Activated CD8-positive, alpha-beta memory T cell treated with anti-CD3 and anti-CD28 coated beads for 1 hour (primary cell): ENCODE measurements at places on chromosomes 5 and 9.

- DNase-seq: no peak
Measured at GRCh38 chr5:201672-202071, 10.4 kb downstream of the LRRC14B start.

DNA sequence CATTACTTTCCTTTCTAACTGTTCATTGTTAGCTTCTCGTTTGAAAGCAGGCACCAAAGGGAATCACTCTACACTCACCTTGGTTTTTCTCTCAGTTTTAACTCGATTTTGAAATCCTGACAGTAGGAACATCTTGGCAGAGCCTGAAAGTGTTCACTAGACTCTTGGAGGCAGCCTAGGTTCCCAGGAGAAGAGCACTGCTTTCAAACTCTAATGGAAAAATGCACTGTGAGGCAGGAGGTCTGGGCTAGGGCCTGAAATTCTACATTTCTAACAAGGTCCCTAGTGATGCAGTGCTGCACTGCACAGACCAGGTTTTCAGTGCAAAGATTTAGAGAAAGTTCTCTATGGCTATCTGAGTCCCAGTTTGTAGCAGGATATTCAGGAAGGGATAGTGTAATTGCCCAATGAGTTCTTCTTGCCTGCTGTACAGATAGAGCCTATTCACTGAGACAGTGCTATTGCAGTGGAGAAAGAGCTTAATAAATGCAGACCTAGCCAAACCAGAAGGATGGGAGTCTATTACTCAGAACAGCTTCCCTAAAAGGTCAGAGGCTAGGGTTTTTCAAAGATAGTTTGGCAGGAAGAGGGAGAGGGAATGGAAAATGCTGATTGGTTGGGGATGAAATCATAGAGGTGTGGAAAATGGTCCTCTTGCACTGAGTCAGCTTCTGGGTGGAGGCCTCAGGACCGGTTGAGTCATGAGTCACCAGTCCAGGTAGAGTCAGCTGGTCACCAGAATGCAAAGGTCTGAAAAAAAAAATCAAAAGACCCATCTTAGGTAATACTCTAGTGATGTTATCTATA lies 153.9 kb downstream of the GPBP1 start:
- no peak for DNase-seq

GRCh38 chr9:135330307-135330631 lies 149.3 kb upstream of the PPP1R26 start:
- no peak for DNase-seq

- DNase-seq: no peak
Measured at GRCh38 chr5:74556631-74557595, 83.6 kb downstream of the ENC1 start.

DNA sequence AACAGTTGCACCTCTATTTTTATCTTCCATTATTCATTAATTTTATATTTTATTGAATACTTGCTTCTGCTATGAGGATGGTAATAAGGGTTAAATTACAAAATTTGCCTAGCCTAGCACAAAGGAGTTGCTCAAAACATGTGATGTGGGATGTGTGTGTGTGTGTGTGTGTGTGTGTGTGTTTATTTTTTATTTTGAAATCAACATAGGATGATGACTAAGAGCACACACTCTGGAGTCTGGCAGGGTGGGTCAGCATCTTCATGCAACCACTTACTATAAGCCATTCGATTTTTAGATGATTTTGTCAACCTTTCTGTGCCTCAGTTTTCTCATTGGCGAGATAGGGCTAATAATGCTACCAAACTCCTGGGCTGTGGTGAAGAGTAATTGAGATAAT lies 57.7 kb upstream of the MAMDC2 start:
- DNase-seq: no peak

- DNase-seq: no peak
Measured at GRCh38 chr9:78932849-78933627, 636.1 kb downstream of the PSAT1 start.

DNA sequence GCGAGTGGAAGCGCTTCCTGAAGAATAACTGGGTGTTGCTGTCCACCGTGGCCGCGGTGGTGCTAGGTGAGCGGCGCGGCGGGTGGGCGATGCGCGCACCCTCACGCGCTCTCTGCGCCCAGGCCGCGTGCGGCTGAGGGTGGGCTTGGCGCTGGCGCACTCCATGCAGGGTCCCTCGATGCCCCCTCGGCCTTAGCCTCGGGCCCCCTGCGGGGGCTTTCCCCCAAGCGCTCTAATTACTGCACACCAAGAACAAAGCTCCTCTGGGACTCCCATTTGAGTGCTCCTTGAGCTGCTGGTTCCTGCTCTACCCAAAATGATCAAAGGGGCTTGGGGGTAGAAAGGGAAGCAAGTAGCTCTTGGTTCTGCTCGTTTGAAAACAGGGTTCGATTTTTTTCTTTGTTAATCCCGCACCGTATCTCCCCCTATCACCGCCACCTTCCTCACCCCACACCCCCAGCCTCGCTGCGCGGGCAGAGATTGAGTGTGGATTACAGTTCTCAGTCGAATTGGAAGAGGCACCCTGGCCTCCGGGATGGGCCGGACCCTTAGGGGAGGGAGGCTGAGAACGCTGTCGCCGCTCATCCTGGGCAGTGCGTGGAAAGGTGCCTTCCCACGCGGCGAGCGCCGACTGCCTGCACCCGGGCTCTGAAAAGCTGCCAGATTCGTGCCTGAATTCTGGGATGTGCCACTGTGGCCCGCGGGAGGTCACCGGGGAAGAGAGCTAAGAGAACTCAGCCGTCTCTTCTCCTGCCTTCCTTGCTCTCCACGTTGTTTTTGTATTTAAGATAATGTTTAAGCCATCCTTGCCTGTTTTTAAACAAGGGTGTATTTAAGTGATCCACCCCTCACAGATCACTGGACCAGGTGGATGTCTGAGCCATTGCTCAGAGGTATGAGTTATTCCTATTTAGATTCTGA lies 697 bp downstream of the SLC1A1 start:
- DNase-seq: no peak

DNA sequence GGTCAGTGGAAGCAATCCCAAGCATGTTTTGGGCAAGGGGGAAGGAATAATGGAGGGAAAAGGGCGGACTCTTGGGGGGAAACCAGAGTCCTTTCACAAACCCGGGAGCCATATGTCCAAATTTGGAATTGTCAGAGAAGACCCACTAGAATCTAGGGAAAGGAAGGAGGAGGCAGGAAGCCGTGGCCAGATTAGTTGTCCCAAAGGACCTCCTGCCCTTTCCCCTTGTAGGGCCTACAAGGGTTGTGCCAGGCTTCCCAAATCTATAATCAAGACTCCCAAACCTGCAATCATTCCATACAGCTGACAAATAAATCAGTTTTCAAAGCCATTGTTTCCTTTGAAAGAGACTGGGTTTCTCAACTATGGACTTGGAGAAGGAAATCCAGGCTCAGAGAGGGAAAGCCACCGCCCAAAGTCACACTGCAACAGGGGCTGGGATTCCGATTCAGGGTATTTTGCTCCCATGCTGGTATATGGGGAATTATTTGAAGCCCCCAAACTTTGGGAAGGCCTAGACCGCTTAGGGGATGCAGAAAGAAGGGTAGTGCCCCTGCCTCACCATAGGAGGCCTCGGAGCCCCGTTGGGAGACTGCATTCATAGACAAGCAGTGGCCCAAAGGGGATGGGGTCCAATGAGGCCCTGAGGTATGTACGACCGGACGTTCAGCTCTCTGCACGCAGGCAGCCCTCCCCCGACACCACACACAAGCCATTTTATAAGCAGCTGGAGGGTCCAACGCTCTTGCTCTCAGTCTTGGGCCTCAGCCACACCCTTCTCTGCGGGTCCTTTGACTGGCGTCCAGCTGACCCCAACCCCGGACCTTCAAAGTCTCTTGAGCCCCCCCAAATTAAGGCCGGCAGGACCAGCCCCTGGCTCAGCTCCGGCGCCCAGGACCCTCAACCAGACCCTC lies 815 bp downstream of the ANXA6 start:
- DNase-seq: no peak
